ENCODE measurements at places on chromosomes 12 and 14.
A peak's percentile ranks its signal among the peaks of the same experiment; 100 is the strongest.

DNA sequence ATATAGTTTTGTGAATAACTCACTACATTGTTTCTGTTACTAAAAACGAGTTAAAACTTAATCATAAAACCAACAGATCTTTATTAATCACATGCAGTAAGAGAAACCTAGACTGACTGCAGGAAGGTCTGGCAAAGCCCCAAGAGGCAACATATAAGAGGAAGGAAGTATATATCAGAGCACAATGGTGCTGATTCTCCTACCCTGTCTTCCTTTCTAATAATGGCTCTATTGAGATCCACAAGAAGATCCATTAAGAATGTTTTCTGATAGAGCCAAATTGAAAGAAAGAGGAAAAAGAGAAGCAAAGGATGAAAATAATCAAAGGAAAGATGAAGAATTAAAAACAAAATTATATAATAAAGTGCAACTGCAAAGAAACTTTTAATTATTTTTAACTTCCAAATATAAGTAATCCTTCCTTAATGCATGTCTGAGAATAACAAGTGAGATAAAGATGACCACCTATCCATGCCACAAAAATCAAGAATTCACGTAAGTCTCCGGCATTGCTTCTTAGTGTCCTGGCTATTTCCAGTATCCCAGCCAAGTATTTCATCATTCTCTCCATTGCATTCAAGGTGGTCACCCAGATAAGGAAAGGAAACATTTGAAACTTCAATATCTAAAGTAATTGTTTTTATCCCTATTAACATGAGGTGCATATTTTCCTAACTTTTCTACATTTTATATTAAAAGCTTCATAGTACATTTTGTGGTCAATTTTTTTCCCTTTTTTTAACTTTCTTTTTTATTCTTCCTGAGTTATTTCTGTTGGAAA is 62.2 kb downstream of the SOX5 start:
- no peak for DNase-seq

GRCh38 chr12:130431176-130431575 is 93.5 kb downstream of the PIWIL1 start:
- DNase-seq = no peak

DNA sequence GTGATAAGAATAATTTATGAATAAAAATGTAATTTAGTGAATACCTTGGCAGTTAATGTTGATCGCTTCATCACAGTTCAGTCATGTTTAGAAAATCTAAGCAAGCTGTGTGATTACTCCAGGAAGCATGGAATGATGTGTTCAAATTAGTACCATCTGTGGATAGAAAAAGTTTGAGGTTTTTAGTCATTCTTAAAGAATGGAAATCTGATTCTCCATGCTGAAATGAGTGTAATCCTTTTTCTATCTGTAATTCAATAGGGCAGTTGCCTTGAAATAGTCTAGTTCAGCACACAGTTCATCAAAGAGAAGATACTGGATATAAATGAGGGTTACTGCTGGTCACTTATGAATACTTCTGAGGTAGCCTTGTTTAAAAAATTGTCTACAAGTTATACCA is 127.2 kb upstream of the MYF6 start:
- DNase-seq = peak; percentile 89

DNA sequence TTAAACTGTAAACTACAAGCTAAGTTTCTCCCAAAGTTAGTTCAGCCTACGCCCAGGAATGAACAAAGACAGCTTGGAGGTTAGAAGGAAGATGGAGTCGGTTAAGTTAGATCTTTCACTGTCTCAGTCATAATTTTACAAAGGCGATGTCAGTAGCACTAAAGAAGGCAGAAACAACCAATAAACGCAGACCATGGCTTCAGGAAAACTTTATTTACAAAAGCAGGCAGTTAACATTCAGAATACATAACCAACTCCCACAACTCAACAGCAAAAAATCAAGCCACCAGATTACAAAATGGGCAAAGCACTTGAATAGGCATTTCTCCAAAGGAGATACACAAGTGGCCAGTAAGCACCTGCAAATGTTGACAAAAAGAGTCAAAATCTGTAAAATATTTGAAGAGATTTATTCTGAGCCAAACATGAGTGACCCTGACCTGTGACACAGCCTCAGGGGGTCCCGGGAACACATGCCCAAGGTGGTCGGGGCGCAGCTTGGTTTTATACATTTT is 8.8 kb upstream of the ULK1 start:
- no peak for DNase-seq

- DNase-seq = peak; percentile 80
These were observed 79.3 kb upstream of the TSPAN11 start for GRCh38 chr12:30847259-30847658.

GRCh38 chr12:93759512-93760081 is 82.4 kb downstream of the CRADD start:
- DNase-seq = no peak

DNA sequence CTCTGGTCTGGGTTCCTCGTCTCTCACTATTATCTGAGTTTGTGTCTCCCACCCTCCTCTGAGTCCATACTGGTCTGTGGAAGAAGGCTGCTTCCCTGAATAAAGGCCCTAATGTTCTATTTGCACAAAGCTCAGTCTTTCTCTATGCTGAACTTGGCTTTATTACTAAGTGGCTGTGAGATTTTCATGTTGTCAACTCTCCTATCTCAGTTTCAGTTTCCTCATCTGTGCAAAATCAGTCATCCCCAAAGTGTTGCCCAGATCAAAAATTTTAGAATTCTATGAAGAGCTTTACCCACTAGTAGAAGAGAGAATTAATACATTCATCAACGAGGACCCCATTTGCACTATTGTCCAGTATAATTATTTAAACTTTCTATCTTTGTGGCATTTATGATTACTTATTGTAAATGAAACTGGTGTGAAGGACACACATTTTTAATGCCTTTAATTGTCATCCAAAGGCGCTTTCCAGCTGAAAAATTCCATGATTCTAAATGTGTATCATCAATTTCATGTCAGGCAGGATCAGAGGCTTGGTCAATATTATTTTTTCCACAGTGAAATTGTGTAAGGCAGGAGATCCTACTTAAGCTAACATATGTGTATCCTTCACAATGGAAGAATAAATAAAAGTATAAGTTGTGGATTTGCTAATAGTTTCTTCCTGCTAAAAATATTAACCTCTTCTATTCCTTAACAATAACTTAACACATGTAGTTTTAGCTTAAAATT is 79.1 kb upstream of the EEA1 start:
- DNase-seq = no peak

DNA sequence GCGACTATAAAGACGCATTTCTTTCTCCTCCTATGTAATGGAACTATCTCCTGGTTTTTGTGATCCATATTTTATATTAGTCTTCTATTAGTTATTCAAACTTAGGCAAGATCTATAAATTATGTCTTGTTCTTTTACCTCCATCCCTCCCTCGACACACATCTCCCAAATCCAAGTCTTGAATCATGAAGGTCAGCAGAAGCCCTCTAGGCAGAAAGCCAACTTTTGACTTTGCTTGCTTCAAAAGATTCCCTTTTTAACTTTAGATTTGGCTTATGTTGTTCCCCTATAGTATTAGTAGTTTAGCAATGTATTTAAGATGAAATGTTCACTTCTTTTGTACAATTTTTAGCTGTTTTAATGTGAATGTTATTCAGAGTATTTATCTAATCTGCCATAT is 689.8 kb downstream of the SLC6A15 start:
- DNase-seq = no peak

DNA sequence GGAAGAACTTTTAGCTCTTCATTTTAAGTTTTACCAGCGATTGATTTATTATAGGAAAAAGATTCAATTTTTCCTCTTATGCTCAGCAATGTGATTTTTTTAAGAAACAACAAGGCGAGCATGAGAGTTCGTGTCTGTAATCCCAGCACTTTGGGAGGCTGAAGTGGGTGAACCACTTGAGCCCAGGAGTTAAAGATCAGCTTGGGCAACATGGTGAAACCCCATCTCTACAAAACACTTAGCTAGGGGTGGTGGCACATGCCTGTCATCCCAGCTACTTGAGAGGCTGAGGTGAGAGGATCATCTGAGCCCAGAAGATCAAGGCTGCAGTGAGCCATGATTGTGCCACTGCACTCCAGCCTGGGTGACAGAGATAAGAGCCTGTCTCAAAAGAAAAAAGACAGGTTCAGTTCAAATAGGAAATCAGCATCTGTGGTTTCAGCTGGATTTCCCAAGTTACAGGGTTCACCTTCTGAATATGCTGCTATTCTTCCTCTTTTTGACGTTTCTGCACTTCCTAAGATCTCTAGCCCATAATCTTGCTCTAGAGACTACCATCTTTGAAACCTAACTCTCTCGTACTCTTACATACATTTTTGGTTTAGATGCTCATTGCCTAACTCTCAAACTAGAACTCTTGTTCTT is 274.7 kb downstream of the SEC23A start:
- DNase-seq = no peak

GRCh38 chr14:23023795-23024152 is 10.9 kb downstream of the PSMB5 start:
- DNase-seq = no peak

DNA sequence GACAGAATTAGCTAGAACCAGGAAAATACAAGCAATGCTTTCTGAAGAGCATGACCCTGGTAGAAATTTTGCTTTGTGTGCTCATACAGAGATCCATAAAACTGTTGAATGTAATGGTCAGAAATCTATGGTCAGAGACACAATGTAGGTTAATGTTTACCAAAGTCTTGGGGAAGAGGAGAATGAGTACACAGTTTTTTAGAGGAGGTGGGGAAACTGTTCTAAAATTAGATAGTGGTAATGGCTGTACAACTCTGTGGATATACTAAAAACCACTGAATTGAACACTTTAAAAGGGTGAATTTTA is 109.5 kb upstream of the ARHGAP5 start:
- DNase-seq = no peak

- DNase-seq = no peak
These were observed 19.3 kb downstream of the CYP46A1 start for GRCh38 chr14:99703381-99703780.

DNA sequence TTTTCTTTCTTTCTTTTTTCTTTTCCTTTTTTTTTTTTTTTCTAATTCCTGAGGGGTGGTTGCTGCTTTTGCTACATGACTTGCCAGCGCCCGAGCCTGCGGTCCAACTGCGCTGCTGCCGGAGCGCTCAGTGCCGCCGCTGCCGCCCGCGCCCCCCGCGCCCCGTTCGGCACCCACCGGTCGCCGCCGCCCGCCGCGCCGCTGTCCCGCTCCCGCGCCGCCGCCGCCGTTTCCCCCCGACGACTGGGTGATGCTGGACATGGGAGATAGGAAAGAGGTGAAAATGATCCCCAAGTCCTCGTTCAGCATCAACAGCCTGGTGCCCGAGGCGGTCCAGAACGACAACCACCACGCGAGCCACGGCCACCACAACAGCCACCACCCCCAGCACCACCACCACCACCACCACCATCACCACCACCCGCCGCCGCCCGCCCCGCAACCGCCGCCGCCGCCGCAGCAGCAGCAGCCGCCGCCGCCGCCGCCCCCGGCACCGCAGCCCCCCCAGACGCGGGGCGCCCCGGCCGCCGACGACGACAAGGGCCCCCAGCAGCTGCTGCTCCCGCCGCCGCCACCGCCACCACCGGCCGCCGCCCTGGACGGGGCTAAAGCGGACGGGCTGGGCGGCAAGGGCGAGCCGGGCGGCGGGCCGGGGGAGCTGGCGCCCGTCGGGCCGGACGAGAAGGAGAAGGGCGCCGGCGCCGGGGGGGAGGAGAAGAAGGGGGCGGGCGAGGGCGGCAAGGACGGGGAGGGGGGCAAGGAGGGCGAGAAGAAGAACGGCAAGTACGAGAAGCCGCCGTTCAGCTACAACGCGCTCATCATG is 654 bp downstream of the FOXG1 start:
- DNase-seq = no peak

DNA sequence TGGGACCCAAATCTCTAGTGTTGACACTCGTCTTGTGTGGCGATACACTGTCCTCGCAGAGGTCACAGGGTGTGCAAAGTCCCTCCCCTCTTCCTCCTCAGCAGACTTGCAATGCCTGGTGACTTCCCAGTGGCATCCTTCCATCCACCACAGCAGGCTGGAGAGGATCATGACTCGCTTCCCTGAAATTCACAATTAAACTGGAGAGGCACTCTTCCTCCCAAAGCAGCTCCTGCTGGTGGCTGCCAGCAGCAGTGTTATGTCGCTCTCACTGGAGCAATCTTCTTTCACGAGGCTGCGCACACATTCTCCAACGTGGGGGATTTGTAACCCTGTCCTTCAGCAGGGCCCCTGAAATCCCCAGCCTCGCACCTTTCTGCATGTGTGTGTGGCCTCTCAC is 145.2 kb upstream of the TMCC3 start:
- peak; percentile 54 for DNase-seq

GRCh38 chr12:81757731-81758365 is 1.3 kb downstream of the PPFIA2 start:
- peak; percentile 0 for DNase-seq

DNA sequence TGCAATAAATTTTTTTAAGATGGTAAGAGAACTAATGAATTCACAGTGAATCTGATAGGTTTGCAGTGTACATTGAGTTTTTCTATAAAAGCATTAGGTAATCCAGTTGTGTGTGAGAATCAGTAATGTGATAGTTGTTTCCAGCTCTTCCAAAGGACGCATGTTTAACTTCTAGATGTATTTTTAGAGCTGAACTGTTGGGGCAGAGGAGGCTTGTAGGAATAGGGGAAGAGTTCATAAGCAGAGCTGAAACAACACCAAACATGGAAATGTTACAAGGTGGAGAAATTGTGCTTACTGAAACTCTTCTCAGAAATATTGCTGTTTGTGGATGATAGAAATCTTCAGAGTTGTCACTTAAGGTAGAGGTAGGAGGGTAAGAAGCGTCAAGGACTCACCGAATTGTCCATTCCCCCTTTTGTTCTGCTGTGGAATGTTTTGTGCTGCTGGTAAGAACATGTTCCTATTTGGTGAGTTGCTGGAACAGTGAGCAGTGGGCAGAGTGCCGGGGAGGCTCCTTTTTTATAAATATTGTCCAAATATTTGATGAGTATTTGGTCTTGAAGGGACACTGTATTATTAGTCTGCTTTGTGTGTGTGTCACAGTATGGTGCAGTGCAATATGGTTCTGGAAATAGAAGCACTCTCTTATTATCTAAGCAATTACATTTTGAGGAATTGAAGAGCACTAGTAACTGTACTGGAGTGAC is 76.7 kb downstream of the ANO6 start:
- DNase-seq = no peak

DNA sequence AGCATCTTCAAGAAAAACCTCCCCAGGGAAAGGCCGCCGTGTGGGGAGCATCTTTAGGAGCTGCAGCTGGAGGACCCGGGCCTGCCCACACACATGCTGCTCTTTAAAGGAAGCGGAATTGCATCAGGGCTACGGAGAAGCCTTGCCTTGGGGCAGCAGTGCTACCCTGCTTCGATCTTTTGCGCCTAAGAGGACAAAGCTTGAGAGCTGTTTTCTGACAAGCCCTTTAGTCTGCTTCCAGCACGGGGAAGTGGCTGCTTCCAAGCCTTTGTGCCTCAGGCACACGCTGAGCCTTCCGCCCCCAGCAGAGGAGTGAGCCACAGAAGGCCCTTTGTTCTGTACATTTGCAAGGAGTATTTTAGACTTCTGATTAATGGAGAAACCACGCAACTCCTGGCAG is 31.5 kb downstream of the COA8 start:
- DNase-seq = peak; percentile 88

GRCh38 chr12:90940872-90941499 is 14.0 kb downstream of the CCER1 start:
- DNase-seq = peak; percentile 77
